ENCODE measurements at places on chromosomes 13 and 19.

- DNase-seq: no peak
Measured at GRCh38 chr19:5193192-5193591, 147.4 kb downstream of the PTPRS start.

- no peak for DNase-seq
Measured at GRCh38 chr13:100596516-100596915, 7.9 kb upstream of the GGACT start.

GRCh38 chr19:46839752-46840497 is 10.7 kb downstream of the AP2S1 start:
- DNase-seq: no peak

GRCh38 chr19:33603377-33603776 is 18.4 kb upstream of the CHST8 start:
- no peak for DNase-seq

DNA sequence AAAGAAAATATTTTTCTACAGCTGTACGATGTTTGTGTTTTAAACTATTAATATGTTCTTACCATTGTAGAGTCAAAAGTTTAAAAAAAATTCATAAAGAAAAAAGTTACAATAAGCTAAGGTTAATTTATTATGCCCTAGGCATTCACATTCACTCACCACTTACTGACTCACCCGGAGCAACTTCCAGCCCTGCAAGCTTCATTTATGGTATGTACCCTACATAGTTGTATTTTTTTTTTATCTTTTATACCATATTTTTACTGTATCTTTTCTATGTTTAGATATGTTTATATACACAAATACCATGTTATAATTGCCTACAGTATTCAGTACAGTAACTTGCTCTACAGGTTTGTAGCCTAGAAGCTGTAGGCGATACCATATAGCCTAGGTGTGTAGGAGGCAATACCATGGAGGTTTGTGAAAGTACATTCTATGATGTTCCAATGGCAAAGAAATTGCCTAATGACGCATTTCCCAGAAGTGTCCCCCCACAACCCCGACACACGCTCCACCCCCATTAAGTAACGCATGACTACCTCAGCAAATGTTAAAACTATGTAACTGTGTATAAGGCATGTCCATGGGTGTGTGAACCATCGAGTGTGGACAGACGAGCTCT is 60.4 kb downstream of the SLITRK6 start:
- no peak for DNase-seq

DNA sequence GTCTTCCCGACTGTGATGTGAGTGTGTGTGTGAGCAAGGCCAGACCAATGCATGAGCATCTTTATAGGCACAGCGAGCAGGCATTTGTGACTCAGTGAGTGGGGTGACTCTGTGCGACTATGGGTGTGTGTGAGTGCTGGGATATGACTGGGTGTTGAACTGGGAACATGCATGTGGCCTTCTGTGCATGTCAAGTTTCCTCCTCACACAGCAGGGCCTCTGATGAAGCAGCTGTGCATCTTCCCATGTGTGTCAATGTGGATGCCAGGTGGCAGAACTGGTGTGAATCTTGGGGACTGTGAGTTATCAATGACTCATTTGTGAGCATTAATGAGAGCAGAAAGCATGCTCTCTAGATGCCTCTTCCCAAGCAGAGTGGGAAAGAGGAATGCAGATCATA is 12.1 kb upstream of the LGALS14 start:
- no peak for DNase-seq

GRCh38 chr19:53308339-53308811 is 25.2 kb upstream of the ZNF845 start:
- DNase-seq: no peak

DNA sequence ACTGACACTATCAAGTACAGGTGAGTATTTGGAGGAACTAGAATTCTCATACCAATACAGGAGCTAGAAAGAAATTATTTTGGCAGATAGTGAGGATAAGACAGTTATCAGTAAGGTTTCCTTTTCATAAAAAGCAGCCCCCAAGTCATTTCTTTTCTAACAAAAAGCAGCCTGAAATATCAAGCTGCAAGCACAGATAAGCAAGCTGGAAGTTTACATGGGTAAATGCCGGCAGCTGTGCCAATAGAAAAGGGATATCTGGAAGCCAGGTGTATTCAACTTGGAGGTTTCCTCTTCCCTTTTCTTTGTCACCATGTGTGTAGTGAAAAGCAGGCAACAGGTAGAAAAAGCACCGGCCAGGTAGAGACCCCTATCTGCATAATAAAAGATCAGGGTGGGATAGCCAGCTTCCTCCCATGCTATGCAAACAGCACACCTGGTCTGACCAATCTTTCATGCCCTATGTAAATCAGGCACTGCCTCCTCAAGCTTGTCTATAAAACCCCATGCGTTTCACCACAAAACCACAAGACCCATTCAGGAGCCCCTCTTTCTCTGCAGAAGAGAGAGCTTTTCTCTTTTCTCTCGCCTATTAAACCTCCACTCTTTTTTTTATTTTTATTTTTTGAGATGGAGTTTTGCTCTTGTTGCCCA is 22.9 kb downstream of the CYP4F2 start:
- no peak for DNase-seq

DNA sequence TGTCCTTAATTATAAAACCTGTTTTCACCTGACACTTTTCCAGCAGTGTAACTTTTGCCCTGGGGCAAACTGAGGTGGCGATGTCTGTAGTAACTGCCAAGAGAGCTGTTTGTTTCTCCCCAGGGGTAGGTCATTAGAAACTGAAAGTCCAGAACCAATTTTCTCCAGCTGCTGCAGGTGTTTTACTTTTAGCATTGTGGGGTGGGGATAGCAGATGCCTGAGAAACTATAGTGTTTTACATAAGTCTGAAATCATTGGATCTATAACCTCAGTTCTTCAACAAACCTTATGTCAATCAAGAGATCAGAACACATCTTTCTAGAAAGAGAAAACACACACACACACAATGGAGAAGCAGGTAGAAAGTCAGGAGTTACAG is 92.7 kb downstream of the LHFPL6 start:
- no peak for DNase-seq

GRCh38 chr19:42422092-42422900 is 4.9 kb downstream of the LIPE start:
- no peak for DNase-seq

- no peak for DNase-seq
Measured at GRCh38 chr19:35546532-35546931, 1.1 kb downstream of the TMEM147 start.

GRCh38 chr13:80037505-80037888 is 303.4 kb downstream of the SPRY2 start:
- DNase-seq: no peak

GRCh38 chr13:94053986-94054593 is 425.4 kb downstream of the DCT start:
- DNase-seq: no peak

GRCh38 chr19:3682741-3683404 is 17.4 kb downstream of the PIP5K1C start:
- DNase-seq: no peak

GRCh38 chr13:99463646-99464397 is 37.5 kb upstream of the TM9SF2 start:
- no peak for DNase-seq

- no peak for DNase-seq
Measured at GRCh38 chr13:97387485-97387839, 46.5 kb upstream of the RAP2A start.

DNA sequence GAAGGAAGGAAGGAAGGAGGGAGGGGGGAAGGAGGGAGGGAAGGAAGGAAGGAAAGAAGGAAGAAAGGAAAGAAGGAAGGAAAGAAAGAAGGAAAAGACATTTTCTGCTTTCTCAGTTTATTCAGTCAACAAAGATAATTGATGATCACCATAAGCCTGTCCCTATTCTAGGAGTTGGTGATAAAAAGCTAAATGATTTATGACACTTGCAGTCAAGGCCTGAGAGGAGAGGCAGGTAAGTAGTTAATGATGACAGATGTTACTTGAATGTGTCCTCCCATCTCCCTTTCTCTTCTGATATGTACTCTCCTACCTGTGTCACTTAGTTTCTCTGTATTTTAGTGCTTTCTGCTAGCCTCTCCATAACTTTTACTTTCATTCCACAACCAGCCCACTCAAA is 141.3 kb downstream of the SLITRK6 start:
- no peak for DNase-seq

GRCh38 chr19:29928831-29929230 is 13.2 kb upstream of the URI1 start:
- DNase-seq: no peak

- DNase-seq: no peak
Measured at GRCh38 chr19:35755550-35756376, 1.1 kb downstream of the HSPB6 start.

GRCh38 chr19:6238256-6238642 is 41.5 kb downstream of the MLLT1 start:
- no peak for DNase-seq

DNA sequence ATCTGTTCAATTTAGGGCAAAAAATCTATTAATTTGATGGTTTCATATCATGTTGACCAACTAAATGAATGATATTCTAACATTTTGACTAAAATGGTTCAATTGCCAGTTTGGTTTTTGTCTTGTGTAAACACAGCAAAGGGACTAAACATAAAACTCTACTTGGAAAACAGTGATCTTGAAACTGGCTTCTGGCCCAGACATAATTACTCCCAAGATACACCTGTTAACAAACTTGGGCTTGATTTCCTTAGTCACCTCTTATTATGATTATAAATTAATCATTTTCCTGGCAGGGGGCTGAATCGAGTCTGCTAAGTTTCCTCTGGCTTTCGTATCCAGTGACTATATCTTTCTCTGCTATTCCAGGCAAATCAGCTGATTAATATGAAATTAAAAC is 78.0 kb upstream of the OXGR1 start:
- no peak for DNase-seq

DNA sequence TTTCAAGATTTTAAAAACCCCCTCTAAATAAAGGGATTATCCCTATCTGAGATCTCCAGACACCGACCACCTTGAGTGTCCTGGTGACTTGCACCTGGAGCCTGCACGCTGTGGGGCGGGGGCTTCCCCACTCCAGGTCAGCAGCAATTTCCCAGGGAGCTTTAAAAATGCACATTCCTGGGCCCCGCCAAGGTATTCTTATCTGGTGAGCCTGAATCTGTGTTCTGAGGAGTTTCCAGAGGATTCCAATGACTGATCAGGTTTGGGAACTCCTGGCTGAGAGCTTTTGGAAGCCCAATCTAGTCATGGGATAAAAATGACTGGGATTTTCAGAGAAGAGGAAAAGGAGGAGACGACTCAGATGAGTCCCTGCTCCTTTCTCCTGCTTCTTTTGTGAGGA is 66.1 kb downstream of the FGF9 start:
- no peak for DNase-seq

DNA sequence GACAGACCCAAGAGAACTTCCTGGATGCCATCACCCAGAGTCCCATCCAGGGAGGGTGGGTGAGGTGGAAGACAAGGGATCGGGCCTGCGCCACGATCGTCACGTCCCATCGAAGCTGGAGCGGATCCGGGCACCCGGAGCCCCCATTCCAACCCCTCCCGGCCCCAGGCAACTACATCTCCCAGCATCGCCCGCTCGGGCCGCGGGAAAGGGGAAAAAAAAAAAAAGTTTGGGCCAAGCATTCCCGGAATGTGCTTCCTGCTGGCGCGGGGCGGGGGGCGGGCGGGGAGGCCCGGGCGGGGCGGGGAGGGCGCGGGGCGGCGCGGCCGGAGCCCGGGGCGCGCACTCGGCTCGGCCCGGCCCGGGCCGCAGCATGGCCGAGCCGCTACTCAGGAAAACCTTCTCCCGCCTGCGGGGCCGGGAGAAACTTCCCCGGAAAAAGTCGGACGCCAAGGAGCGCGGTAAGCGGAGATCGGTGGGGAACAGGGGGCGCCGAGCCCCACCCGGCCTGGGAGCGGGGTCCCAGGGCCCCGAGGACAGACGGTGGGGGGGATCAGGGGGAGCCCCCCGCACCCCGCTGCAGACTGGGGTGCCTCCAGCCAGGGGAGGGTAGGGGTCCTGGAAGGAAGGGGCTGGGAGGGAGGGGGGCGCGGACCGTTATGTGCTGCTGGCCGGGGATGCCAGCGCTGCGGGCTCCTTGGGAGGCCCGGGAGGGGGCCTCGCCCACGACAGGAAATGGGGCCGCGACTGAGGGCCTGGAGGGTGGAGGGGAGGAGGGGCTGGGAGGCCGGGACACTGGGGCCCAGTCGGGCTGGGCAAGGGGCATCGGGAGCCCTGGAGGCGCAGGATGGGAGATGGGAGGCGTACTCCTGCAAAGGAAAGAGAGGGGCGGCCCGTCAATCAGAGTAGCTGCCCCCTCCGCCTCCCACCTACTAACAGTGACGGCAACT is at the start of gene SYDE1:
Gene SYDE1 (plus strand): TSS at position 341 of the 950 bp plus-strand sequence. CDS start 33 bp downstream, at position 374.
- no peak for DNase-seq

DNA sequence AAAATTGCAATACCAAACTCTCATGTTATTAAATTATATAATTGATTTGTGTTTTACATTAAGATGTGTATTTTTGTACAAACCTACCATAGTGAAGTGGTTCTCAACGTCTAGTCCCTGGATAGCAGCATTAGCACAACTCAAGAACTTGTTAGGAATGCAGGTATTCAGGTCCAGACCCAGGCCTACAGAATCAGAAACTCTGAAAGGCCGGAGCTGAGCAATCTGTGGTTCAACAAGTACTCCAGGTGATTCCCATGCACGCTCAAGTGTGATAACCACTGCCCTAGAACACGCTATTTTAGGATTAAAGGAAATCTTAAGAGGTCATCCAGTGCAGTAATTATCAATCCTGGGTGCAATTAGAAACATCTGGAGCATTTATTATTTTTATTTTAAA is 456.3 kb downstream of the IRS2 start:
- no peak for DNase-seq

DNA sequence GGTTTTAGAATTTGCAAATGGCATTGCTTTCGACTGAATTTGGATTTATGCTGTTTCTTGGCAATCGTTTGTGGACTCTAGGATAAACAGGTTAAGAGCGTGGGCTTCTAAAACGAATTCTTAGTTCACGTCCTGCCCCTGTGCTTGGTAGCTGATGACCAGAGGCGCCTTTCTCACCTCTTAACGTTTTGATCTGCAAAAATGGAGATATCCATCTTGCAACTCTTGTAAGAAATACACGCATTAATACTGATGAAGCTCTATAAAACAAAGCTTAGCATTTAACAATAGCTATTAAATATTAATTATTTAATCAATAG is 580 bp upstream of the KATNAL1 start:
- no peak for DNase-seq

DNA sequence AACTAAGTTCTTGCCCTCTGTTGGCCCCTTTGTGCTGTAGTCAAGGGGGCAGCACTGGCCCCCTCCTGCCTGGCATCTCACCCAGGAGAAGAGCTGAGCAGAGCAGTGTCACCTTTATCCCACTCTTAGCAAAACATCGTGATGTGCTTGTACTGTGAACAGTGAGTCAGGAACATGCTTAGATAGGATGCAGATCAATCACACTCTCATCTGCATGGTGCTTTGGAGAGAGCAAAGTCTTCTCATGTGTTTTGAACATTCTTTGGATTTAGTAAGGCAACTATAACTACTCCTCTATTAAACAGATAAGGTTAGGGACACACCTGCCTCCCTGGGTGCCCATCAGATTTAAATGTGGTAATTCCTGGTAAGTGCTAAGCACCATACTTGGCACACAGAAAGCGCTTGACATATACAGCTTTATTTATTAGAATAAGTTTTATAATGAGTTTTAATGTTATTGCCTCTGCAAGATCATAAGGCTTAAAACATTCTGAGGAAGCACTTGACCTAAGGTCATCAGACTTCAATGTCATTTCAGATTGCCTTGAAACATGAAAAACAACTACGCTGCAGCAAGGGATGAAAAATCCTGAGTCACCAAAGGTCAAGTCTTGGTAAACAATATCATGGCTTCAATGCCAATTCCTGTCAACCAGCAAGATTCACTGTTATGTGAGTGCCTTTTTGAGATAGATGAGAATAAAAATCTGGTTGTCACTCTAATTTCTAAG is 82.4 kb upstream of the IRS2 start:
- no peak for DNase-seq

- DNase-seq: peak; percentile 2
Measured at GRCh38 chr13:76331943-76332712, 554.1 kb downstream of the KCTD12 start.
